ENCODE measurements at places on chromosomes 5 and 9. TPM values are rescaled to one million over a fixed set of nuclear protein-coding genes. Genes with fewer than 3 reads are reported as not detected.

Gene SAPCD2
- 5.2 TPM for total RNA-seq

Gene IL17B
- total RNA-seq: not detected

Gene INSL4
- not detected for total RNA-seq

Gene PITX1
- 0.56 TPM for total RNA-seq

Gene SARDH
- not detected for total RNA-seq

Gene CCDC183
- not detected for total RNA-seq

Gene WNK2
- total RNA-seq: 0.04 TPM

Gene FER
- total RNA-seq: 27.6 TPM

Gene SPINK4
- total RNA-seq: not detected

Gene GRIN3A
- not detected for total RNA-seq

Gene NME5
- total RNA-seq: not detected

Gene SCGB3A2
- not detected for total RNA-seq

Gene PSD2
- total RNA-seq: not detected

Gene CDHR2
- 0.04 TPM for total RNA-seq

Gene RETREG1
- 1.3 TPM for total RNA-seq

Gene PHYHD1
- total RNA-seq: 12.9 TPM

Gene PCDH1
- total RNA-seq: 12.1 TPM

Gene PCDHGA5
- total RNA-seq: not detected

Gene F2RL2
- 0.04 TPM for total RNA-seq

Gene CCDC127
- total RNA-seq: 3.1 TPM

Gene GABRP
- not detected for total RNA-seq

Gene ASPN
- total RNA-seq: not detected

Gene ANKRD20A1
- total RNA-seq: 0.61 TPM

Gene GRXCR2
- not detected for total RNA-seq

Gene EIF4E1B
- not detected for total RNA-seq

Gene UHRF2
- 54.3 TPM for total RNA-seq

Gene MEIKIN
- total RNA-seq: not detected

Gene LCN10
- not detected for total RNA-seq

Gene TSSK1B
- 0.14 TPM for total RNA-seq

Gene TRPM3
- total RNA-seq: not detected

Gene PHF19
- total RNA-seq: 82.1 TPM

Gene RANBP3L
- not detected for total RNA-seq

Gene ADRA1B
- 0.11 TPM for total RNA-seq

Gene PCDHGA12
- 3.5 TPM for total RNA-seq

Gene TMEM167A
- 61.5 TPM for total RNA-seq

Gene PCDHA11
- not detected for total RNA-seq

Gene CCNB1
- total RNA-seq: 276 TPM

Gene ANKS6
- total RNA-seq: 17.0 TPM

Gene ADAMTS13
- total RNA-seq: 0.65 TPM

Gene KIAA0825
- total RNA-seq: 1.1 TPM

Gene FGFR4
- 5.5 TPM for total RNA-seq

Gene FABP6
- total RNA-seq: not detected

Gene GABRG2
- not detected for total RNA-seq

Gene DMXL1
- total RNA-seq: 9.2 TPM

Gene CHMP5
- 94.8 TPM for total RNA-seq

Gene SOX30
- total RNA-seq: not detected

Gene FSTL4
- 0.39 TPM for total RNA-seq

Gene QSOX2
- total RNA-seq: 11.9 TPM

Gene AMACR
- total RNA-seq: 11.8 TPM

Gene DMRT3
- total RNA-seq: not detected

Gene ISL1
- total RNA-seq: 8.6 TPM

Gene ADAMTSL1
- total RNA-seq: 3.7 TPM

Gene IFNE
- total RNA-seq: 1.4 TPM

Gene GAS1
- total RNA-seq: 0.99 TPM

Gene TEK
- 0.10 TPM for total RNA-seq

All from foreskin keratinocyte (primary cell).